ENCODE measurements at places on chromosomes 11 and 22.

DNA sequence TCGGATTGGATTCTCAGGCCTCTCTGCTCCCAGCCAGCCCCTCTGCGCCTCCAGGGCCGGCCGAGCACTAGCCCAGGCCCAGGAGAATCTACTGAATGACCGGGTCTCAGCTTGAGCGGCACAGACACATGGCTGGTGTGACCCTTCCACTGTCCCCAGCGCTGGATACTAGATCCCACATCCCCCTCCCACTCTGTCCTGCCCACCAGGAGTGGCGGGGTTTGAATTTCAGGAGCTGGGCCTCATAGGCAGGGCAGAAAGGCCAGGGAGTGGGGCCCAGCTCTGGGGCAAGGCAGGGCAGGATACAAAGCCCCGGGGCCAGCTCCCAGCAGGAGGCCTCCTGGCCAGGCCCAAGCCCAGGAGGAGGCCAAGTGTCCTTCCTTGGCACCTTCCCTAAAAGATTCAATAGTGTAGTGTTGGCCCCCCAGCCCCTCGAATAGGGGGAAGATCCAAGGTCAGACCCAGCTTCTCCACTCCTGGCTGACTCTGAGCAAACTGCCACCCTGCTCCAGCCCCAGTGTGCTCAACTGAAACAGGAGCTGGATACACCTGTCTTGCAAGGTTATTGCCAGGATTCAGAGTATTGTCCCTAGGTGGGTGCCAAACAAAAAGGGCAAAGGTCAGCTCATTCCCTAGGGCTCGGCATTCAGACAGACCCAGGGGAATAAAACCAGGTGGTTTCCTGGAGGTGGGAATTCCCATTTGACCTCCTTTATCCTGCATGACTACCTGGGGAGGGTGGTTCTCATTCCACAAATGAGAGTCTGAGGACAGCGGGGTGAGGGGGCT lies 22.5 kb upstream of the TCF20 start:
- DNase-seq = no peak

GRCh38 chr22:35914665-35915476 lies 113.8 kb downstream of the RBFOX2 start:
- DNase-seq = peak; percentile 87

DNA sequence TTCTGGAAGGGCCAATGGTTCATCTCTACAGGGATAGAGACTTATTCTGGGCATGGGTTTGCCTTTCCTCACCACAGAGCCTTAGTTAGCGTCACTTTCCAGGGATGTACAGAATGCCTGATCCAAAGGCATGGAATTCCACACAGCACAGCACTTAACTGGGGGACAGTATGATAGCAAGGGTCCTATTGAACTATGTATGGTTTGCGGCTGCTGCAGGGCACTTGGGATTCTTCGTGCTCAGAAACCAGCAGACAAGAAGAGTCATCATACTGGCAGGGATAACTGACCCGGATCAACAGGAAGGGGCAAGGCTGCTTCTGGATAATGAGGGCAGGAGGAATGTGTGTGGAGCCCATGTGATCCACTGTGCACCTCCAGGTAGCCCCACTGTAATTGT lies 105.7 kb downstream of the SWAP70 start:
- no peak for DNase-seq

DNA sequence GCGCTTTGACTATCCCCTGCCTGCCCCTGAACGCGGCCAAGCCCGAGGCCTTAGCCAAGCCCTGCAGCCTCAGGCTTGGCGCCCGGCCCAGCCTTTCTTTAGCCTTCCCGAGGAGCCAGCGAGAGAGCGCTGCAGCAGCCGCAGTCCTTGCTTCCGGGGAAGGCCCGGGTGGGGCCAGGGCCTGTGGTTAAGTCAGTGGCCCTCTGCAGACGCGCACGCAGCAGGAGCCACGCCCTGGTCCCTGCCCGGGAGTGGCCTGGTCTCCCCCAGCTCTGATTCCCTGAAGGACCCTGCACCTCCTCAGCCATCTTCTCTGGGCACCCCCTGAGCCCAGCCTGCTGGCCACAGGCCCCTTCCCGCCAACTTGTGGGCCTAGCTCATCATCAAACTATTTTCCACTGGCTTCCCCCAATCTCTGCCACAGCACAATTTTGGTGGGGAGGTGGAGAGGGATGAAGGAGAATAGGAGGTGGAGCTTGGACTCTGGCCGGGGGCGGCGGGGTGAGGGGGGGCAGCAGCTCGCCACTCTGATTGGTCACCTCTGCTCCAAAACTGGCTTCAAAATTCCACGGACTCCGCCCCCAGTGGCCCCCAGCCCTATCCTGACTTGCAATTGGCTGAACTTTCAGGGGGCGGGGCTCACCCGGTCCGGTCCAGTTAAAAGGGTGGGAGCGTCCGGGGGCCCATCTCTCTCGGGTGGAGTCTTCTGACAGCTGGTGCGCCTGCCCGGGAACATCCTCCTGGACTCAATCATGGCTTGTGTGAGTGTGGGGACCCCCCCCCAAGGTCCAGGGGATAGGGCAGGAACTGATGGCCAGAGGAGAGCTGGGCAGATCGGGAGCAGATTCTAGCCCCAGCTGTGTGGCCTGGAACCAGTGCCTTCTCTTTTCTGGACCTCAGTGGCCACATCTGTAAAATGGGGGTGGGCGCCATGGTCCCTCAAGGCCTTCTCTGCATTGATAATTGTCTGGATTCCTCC lies at the start of gene LGALS1:
Gene LGALS1 (plus strand): TSS at position 686 of the 979 bp plus-strand sequence. CDS start 67 bp downstream, at position 753.
- peak; percentile 96 for DNase-seq

DNA sequence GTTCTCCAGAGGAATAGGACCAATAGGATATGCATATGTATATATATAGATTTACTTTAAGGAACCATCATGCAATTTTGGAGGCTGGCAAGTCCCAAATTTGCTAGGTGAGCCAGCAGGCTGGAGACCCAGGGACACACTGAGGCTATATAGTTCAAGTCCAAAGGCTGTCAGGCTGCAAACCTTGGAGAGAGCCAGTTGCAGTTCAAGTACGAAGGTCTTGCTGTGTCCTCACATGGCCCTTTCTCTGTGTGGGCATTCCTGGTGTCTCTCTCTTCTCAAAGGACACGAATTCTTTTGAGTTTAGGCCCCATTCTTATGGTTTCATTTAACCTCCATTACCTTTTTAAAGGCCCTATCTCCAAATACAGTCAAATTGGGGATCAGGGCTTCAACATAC lies 134.4 kb upstream of the SORL1-AS1 start:
- no peak for DNase-seq

GRCh38 chr11:60338053-60338452 lies 11.0 kb downstream of the MS4A6E start:
- no peak for DNase-seq

DNA sequence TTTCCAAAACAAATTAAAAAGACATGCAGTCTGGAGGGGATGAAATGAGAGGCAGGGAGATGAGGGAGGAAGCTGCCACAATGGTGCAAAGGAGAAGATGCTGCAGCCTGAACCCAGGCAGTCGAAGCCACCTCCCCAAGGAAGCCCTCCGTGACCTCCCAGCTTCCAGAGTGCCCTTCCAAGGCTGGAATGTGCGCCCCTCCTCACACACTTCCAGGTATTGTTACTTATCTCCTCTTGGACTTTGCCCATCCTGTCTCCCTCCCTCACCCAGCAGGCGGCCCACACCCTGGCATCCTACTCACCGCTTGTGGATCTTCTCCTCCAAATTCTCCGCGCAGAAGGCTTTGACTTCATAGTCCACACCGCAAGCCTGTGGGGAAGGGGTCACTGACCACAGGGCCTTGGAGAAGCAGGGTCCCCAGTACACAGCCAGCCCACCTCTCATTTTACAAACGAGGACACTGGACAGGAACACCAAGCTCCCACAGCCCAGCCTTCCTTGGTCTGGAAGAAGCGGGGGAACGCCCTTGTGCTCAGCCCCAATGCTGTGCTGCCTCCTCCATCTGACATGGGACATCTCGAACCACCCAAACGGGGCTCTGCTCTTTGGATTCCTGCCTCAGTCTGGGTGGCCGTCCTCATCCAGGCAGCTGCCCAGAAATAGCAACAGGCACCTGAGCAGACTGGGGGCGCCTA lies 40.3 kb downstream of the TPBGL start:
- DNase-seq = no peak
